ENCODE measurements at places on chromosomes 6 and 20.

GRCh38 chr20:10521068-10521831 lies 86.1 kb downstream of the SLX4IP start:
- peak; percentile 83 for DNase-seq

- peak; percentile 66 for DNase-seq
Measured at GRCh38 chr20:54566031-54566688, 90.8 kb downstream of the DOK5 start.

DNA sequence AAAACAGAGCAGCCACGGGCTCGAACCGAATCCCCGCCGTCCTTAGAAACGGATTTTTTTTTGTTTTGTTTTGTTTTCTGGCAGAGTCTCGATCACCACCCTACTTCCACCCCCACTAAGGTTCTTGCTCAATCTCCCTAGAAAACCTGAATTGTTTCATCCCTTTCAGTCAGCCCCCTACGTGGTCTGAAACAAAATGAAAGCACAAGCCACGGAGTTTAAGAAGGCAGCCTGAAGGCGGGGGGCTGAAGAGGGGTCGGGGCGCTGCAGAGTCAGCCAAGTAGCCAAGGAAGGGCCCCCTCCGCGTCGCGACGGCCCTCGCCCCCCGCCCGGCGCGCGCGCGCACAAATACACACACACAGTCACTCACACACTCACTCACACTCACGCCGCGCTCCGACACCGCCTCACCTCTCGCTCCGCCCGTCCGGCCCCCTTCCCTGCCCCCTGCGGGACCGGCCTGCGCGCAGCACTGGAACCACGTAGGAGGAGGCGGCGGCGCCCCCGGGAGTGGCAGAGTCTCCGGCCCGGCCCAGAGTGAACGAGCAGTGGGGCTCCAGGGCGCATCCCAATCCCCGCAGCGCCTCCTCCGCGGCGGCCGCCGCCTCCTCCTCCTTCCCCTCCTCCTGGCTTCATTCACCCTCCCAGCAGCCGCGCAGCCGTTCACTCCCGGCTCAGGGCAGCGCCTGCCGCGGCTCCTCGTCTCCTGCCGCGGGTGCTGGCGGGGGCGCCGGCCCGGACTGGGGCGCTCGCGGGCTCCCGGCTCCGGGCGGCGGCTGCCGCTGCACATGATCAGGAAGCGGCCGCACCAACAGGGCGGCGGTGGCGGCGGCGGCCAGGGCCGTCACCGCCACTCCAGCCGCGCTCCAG lies 1.4 kb downstream of the ATXN1 start:
- peak; percentile 86 for DNase-seq

- no peak for DNase-seq
Measured at GRCh38 chr6:2891768-2892170, 11.3 kb downstream of the SERPINB9 start.

- no peak for DNase-seq
Measured at GRCh38 chr20:56004611-56005388, 519 bp downstream of the CBLN4 start.

DNA sequence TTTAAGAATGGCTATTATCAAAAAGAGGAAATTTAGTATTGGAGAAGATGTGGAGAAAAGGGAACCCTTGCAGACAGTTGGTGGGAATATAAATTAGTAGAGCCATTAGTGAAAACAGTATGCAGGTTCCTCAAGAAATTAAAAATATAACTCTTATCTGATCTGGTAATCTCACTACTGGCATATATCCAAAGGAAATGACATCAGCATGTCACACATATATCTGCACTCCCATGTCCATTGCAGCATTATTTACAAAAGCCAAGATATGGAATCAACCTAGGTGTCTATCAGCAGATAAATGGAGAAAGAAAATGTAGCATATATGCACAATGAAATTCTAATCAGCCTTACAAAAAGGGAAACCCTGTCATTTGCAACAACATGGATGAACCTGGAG lies 2.6 kb downstream of the SIRPG start:
- no peak for DNase-seq

- DNase-seq: no peak
Measured at GRCh38 chr6:169221264-169221663, 32.4 kb downstream of the THBS2 start.

DNA sequence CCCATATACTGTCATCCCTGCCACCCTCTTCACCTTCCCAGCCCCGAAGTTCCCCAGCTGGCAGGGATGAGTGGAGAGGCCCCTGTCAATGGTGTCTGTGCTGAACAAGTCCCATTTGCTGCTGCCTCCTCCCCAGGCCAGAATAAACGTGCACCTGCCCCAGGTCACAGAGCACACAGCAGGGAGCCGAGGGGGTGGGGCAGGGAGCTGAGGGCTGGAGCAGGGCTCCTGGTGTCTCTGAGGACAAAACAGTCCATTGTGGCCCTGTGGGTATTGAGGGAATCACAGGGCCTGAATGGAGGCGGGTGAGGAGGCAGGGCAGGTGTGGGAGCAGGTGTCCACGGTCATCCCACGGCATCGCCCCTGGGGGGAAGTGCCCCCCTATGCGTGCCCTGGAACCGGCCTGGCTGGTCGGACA lies 55.8 kb downstream of the SNAI1 start:
- no peak for DNase-seq

GRCh38 chr6:153058291-153058690 lies 55.8 kb upstream of the MTRF1L start:
- DNase-seq: peak; percentile 8
